ENCODE measurements at places on chromosomes 1 and 21.
A peak's percentile ranks its signal among the peaks of the same experiment; 100 is the strongest.

DNA sequence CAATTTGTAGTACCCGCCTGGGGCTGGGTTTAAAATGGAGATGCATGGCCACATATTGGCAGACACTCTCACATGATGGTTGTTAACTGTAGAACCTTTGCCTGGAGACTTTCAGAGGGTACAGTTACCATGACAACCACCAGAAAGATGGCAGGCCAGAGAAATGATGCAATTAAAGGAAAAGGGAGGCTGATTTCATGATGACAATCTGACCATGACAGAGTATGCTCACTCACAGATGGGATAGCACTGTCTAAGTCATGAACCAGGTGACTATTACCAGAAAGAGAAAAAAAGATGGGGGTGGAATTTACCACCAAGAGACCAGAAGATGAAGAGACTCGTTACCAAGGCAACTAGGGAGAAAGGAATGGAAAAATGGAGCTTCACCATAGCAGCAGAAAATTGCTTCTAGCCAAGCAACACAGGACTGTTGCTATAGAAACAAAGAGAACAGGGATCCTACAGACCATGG, 3.5 kb upstream of the TRIT1 start:
- DNase-seq: no peak

DNA sequence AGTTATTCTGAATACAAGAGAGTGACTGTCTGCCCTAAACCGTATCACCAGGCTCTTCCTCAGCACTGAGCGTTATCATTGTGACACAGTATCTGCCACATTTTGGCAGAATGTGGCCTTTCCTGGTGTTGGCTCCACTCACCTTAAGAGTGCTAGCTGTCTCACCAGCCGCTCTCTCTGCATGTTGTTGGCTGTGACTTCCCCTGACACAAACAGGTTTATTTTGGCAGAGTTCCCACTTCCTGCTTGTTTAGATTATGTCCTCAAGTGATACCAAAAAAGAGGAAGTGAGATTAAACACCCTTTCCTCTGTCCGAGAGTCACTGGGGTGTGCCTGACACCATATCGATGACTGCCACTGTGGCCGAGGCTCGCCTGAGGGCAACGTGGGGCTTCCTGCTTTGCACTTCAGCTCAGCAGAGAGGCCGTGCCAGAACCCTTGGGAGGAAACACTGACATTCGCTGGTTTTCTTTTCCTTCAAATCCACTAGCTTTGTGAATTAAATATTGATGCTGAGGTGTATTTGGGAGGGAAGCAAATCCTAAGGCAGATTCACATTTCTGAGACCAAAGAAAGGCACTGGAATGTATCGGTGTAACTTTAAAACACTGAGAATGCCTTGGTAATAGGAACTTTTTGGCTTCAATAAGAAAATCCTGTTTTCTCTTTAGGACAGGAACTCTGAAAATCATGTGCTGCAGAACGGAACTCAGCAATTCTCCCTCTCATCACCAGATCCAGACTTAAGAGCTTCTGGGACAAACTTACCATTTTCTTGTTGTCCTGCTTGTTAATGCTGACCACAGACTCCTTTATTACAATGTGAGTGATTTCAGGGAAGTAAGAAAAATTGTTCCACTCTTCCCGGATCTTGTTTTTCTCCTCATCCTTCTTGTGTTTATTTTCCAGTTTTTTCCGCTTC, 102.1 kb downstream of the JAK1 start:
- no peak for DNase-seq

DNA sequence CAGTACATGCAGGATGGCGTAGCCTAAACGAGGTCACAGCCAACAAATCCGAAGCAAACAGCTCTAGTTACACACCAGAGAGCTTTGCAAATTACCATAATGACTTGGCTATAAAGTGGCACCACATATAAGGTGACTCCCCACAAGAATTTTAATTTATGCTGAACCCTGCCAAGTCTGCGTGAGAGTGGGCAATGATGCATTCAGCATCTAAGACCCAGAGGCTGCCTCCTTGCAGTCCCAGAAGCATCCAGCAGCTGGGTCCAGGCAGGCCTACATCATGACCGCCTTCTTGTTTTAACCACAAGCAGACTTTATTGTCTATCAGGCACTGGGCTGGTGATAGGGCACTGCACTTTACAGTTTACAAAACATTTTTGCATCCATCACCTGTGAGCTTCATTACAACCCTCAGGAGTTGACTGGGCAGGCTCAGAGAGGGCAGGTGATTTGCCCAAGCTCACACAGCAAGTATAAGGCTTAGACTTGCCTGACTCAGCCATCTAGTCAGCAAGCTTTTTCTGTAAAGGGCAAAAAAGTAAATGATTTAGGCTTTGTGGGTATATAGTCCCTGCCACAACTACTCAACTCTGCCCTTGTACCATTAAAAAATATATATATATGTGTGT, 134.6 kb downstream of the GLIS1 start:
- DNase-seq: no peak

DNA sequence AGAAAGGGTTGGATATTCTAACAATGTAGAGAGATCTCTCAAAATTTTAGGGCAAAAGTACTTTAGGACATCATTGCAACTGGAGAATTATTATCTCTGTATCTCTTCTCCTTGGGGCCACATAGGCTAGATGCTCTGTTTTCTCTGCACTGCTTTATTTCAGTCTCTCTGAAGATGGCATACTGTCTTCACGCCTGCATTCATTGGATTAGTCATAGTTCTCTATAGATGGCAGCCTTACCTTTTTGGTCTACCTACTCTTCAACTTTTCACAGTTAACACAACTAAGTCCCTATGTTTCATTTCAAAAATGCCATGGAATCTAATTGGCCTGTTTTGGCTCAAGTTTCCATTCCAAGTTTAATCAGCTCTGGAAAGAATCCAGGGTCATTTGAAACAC, 1623.3 kb upstream of the B3GALT2 start:
- DNase-seq: no peak

GRCh38 chr1:206067486-206068227, 14.7 kb downstream of the RHEX start:
- DNase-seq: no peak

- DNase-seq: no peak
These were observed 64.9 kb upstream of the KRTAP19-8 start for GRCh38 chr21:31103163-31103562.

- peak; percentile 39 for DNase-seq
These were observed 15.7 kb upstream of the PDXK start for GRCh38 chr21:43703035-43703880.

DNA sequence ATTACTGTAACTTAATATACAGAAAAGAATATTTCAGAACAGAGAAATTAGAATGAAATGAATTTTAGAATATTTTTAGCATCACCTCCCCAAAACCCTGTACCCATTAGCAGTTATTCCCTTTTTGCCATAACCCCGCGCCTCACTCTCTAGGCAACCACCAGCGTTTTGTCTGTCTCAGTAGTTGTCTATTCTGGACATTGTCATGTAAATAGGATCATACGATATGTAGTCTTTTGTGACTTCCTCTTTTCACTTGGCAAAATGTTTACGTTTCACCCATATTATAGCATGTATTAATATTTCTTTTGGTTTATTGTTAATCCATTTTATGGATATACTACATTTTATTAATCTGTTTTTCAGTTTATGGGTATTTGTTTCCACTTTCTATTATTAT, 24.9 kb downstream of the SOAT1 start:
- DNase-seq: no peak

GRCh38 chr21:34962586-34963222, 86.4 kb downstream of the RUNX1 start:
- no peak for DNase-seq

GRCh38 chr21:15141261-15141970, 76.6 kb upstream of the NRIP1 start:
- no peak for DNase-seq

GRCh38 chr21:15568516-15568915, 161.3 kb upstream of the USP25 start:
- DNase-seq: no peak

- no peak for DNase-seq
These were observed 45.0 kb downstream of the KIAA0040 start for GRCh38 chr1:175147569-175147968.

GRCh38 chr1:165678509-165678908, 19.9 kb downstream of the ALDH9A1 start:
- DNase-seq: no peak

DNA sequence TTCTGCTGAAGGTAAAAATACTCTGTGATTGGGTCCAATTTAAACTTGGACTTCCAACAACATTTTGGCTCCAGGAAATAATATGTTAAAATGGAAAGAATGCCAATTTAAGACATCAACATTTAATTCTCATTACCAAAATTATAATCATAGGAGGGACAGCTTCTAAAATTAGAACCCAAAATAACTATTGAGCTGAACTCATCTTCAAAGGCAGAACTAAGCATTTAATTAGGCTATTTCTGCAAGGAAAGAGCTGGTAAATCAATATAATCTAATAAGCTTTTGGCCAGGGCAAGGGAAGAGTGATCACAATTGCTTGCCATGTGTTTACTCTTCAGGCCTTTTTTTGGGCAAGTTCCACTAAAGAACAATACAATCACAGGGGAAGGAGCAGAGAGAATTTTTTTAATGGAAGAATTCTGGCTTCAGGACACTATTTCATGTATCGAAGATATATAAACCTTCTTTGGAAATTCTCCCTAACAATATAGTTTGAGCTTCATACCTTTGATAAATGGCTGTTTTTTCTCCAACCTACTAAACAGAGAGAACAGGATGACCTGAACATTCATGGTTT, 133.1 kb upstream of the PTBP2 start:
- DNase-seq: peak; percentile 19

DNA sequence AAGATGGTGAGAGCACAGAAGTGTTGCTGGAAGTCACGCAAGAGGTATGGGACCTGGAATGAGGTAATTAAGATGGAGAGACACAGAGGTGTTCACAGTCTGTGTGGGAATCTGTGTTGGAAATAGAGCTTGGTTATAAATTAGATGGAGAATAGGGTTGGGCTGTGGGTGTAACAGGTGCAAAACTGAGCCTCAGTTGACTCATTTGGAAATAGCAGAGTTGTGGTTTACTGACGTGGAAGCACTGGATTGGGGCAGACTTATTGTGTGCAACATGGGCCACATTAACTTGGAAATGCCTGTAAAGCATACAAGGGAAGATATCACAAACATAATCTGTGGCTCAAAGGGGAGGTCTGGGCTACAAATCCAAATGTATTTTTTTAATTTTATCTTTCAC, 13.0 kb downstream of the CAMSAP2 start:
- no peak for DNase-seq

GRCh38 chr1:7022058-7022457, 236.8 kb downstream of the CAMTA1 start:
- DNase-seq: no peak

DNA sequence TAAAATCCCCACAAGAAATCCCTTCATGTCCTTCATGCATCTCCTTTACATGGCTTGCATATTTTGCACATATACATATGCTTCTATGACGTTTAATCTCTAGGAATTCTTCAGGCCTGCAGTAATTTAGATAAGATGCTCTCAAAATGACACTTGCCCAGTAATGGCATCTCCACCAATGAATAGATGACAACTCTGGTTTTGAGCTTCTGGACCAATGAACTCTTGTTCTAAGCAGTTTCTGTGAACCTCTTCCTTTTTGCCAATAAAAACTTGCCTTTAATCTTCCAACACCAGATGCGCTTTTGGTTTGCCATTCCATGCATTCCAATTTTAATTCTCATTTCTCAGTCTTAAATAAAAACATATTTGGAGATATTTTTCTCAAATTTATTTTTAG, 189.8 kb upstream of the OLFM3 start:
- no peak for DNase-seq

GRCh38 chr1:58921342-58921741, 137.5 kb upstream of the JUN start:
- DNase-seq: no peak

GRCh38 chr1:200355801-200356200, 54.0 kb downstream of the ZNF281 start:
- DNase-seq: no peak

- no peak for DNase-seq
These were observed 15.4 kb downstream of the HDAC1 start for GRCh38 chr1:32307324-32307723.

DNA sequence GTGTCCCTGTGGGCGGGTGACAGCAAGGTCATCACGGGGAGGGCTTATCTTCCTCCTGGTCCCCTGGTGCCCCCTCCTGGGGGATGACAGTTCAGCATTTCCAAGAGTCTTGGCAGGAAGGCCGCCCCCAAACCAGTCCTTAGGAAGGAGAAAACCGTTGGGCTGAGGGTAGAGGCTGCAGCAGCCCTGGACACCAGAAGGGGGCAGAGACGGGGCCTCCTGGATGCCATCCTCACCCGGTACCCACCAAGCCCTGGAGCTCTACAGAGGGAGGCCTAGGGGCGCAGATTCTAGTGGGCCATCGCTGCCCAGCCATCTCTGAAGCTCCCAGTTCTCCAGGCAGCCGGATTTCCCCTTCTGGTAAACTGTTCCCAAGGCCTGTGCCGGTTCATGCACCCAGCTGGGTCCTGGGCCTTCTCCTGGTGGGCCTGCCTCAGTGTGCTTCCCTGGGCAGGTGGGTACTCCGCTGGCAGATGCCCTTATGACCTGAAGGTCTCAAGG, 14.8 kb upstream of the ZNF669 start:
- DNase-seq: no peak

DNA sequence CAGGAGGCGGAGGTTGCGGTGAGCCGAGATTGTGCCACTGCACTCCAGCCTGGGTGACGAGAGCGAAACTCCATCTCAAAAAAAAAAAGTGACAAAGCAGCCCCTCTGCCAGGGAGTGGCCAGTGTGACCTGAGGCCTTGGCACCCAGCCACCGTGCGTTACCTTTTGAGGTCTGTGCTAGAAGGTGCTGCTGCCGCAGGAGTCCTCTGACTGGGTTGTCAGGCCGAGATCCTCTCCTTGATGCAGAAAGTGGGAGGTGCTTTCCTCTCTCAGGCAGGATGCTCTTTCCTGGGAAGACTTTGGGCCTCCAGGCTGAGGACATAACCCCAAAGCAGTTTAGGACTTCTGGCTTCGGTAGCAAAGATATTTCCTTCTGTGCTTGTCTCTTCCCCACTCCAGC, 280.5 kb upstream of the VAMP3 start:
- DNase-seq: no peak
